ENCODE measurements at places on chromosomes 6 and 20.

- DNase-seq: no peak
These were observed 69.2 kb downstream of the TIAM2 start for GRCh38 chr6:155064303-155064702.

DNA sequence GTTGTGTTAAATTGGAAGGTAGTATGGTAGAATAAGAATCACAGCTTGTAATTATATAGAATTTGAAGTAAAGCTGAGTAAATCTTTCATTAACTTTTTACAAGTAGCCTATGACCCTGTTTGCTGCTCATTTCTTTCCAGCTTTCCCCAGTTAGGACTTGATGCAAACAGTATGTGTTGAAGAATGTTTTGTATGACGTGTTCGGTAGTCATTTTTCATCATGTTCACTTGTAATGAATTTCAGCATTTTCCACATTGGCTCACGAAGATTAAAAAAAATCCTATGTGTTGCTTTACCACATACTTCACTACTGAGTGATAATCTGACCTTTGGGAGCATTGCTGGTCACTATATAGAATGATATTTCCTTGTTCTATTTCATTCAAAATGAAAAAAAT, 162.4 kb downstream of the CDKAL1 start:
- no peak for DNase-seq

DNA sequence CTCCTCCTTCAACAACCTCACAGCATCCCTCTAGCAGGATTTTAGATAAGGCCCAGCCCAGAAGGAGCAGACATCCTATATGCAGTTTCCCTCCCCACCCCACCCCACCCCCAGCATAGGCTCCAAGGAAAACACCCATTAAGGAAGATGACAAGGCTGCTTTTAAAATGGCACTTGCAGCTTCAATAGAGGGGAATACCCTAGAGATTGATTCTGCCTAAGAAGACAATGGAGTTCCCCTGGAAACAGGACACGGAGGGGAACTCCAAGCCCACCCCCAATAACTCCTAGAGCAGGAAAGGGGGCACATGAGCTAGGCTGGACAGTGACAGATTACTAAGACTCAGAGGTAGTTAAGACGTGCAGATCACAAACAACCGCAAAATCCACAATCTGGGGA, 34.7 kb downstream of the CPNE5 start:
- no peak for DNase-seq

DNA sequence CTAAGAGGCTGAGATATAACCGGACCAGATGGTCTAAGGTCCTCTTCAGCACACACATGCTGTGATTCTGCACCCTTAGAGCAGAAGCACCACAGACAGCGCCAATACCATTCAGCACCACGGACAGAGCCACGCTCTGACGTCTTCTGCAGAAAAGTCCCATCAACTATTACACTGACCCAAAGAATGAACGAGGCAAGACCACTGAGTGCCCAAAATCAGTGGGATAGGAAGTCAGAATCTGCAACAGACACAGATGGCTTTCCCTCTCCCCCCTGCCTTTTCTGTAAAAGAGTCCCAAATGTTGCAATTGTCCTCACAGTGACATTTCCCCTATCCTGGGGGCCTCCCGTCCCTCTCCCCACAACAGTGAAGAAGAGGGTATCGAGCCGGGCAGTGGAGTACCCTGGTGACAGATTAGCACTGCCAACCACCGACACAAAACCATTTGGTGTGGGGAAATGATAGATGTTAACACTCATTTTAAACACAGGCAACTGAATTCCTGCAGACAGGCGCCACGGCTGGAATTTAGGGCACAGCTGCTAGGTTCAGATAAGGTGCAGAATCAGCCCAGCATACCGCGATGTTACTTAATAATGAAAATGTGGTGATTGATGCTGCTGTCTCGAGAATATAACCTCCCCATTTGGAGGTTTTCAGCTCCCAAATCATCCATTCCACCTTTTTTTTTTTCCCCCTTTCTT, 66.6 kb upstream of the CTNNBL1 start:
- peak; percentile 67 for DNase-seq

DNA sequence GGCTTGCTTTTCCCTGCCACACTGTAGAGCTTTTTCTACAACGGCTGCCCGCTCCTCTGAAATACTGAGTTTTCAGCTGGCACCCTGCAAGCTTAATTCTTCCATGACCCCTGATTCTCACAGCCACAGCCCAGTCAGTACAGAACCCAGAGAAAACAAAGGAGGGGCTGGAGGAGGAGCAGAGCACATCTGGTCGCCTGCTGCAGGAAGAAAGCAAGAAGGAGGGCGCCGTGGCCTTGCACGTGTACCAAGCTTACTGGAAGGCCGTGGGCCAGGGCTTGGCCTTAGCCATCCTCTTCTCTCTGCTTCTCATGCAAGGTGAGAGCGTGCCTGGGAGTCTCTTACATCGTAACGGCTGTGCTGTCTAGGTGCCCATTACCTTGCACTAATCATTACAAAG, 11.3 kb downstream of the DLK2 start:
- no peak for DNase-seq

- DNase-seq: no peak
These were observed 601.5 kb downstream of the RNF144B start for GRCh38 chr6:18988636-18989035.

- no peak for DNase-seq
These were observed 442.5 kb upstream of the ID4 start for GRCh38 chr6:19394687-19395086.

DNA sequence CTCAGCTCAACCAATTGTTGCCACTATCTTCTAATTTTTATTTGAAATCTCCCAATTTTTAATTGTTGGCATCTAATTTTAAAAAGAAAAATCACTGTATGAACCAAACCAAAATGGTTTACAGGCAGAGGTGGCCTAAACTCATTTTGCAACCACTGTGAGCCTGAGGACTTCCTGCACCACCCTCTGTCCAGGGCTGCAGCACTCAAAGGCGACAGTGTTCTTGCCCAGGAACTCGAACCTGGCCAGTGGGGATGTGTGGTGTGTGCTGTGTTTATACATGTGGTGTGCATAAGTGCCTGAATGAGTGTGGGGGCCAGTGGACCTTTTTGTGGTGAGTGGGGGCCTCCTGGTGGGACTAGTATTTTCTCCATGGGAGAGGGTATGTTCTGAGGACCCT, 24.4 kb upstream of the SLC22A7 start:
- DNase-seq: no peak

- DNase-seq: no peak
These were observed 52.6 kb upstream of the NAA20 start for GRCh38 chr20:19964289-19965265.

- DNase-seq: no peak
These were observed 409.6 kb downstream of the MAFB start for GRCh38 chr20:40279390-40279789.

DNA sequence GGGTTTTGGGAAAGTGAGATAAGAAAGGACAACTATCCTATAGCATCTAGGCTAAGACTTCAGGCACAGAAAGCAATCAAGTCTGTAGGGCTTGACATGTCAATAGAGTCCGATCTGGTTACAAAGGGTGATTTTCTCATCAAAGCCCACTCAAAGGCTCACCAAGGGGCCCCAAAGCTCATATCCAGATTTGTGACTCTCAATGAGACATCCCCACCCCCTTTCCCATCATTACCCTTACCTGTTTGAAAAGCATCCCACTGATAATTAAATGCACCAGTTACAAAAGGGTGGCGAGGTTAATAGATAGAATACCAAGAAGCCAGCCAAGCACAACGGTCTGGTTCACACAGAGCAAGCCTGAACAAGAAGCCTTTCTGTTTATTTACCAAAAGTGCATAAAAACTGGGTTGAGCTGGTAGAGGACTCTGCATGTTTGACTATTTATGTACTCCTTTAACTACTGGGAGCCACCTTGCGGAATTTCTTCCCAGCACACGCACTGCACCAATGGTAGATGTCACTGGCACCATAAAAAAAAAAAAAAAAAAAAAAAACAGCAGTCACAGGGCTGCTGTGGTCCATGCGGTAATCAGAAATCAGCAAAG, 6.1 kb downstream of the JAG1 start:
- DNase-seq: no peak

DNA sequence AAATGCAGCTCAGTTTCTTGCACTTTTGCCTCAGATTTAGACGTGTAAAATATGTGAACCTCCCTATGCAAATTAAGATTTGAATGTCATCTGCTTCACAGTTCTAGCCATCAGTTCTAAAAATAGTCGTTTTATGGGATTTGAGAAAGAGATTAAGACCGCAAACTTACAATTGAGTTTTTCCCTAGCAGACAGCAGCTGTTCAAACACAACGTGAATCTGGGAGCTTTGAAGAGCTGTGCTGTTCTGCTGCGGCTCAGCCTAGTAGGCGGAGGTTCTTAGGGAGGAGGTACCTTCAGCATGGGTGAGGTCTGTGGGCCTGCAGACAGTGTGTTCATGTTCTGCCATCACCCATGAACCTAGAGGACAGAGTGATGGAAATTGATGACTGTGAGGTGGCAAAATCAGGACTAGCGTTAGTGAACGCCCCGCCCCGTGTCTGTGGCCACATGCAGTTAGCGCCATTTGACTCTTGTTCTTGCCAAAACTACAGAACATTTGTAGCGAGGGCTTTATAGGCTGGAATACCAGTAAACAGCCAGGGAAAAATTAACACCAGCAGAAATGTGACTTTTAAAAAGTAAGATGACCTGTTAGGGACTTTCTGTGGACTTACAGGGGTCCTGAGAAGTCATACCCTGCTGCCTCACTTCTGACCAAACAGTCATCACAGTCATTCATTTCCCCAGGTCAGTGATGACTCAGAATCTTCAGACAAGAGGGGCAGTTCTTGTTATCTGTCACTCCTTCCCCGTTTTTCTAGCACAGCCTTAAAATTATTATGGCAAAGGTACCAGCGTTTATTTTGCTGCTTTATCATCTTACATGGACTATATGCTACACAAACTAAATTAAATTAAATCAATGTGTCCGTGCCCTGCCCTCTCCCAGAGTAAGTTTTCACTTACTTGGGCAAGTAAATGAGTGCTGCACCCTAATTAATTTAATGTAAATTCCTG, 84.3 kb upstream of the TMEM181 start:
- no peak for DNase-seq

GRCh38 chr6:101478891-101479290, 85.4 kb downstream of the GRIK2 start:
- no peak for DNase-seq

GRCh38 chr6:11618533-11618932, 81.0 kb downstream of the TMEM170B start:
- DNase-seq: peak; percentile 18

DNA sequence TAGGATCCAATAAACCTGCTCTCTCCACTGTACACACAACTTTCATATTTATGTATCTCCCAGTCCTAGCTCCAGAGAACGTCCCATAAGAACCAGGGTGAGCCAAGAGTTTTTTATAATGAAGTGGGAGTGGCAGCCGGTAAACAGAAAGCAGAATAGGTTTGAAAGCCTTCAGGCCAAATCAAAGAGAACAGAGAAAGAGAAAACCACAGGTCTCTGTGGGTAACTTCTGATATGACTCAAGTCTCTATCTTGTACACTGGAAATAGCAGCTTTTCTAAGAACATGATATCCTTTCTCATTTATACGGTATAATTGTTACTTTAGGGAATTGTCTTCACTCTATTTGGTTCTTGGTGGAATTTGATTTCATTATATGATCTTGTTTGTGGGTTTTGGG, 273.6 kb downstream of the PACRG start:
- no peak for DNase-seq

DNA sequence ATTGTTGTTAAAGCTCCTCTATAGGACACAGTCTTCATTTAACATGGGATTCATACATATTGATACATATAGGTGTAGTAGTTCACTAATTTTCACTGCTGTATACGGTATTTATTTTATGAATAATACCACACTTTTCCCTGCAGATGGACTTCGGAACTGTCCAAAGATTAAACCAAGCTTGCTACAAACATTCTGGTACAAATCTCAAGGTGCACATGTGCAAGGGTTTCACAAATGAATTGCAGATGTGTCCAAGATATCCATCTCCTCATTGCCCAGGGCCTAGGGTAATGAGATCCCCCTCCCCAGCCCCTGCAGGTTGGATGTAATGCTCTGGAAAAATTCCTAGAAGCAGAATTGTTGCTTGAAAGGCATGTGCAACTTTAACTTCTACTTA, 31.4 kb downstream of the DTNBP1 start:
- DNase-seq: no peak

DNA sequence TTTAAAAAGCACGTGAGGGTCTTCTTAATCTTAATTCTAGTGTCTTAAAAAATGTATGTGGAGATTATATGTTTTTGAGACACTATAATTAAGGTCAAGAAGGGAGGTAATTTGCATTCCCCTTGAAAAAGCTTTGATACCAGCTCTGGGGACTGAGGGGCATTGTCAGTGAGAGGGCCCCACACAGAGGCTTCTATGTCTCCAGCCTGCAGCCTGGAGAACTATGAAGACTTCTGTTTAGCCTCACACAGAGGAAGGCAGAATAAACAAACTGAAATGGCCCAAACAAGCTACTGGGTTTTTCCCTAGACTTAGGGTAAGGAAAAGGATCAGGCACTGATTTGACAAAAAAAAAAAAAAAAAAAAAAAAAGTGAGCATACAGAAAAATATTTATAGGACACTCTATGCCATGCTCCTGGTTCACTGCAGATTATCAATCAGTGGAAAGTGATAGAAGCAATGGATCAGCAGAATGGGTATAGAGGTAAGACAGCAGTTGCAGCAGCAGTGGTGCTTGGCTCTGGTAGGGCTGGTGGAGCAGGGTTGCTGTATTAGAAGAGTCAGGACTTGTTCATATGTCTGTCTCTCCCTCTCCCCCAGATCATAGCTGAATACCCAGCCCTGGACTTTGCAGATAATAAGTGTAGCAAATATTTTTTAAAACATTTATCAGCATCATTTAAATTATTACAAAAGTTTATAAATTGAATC, 85.4 kb downstream of the KLHL32 start:
- DNase-seq: no peak

- DNase-seq: no peak
These were observed 115.2 kb downstream of the LY86 start for GRCh38 chr6:6703699-6704098.

- no peak for DNase-seq
These were observed 80.7 kb upstream of the MAFB start for GRCh38 chr20:40769677-40770285.

DNA sequence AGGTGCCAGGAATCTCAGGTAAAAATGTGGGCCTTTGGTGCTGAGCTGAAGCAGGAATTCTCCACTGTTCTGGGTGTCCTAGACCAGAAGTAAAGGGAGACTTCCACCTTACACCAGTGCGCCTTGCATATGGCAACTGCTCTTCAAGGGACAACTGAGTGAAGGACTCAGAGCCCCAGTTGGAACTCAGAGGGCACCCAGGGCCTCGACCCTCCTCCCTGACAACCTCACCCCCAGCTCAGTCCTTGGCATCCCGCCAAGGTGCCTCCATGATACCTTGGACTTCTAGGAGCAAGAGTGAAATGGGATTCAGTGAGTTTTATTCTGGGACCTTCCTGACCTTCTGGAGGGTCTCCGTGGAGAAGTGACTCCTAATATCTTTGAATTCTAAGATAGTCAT, 153.7 kb upstream of the PROKR2 start:
- no peak for DNase-seq

All from activated naive CD4-positive, alpha-beta T cell treated with anti-CD3 and anti-CD28 coated beads for 36 hours (primary cell).